K562 (cell line): ENCODE measurements at places on chromosomes 11 and 22. TPM values are rescaled to one million over a fixed set of nuclear protein-coding genes. Genes with fewer than 3 reads are reported as not detected.

Gene POU2AF3
- total RNA-seq = not detected in 2 replicates

Gene PDGFB
- total RNA-seq = 1.2 and 1.4 TPM in 2 replicates

Gene C11orf87
- total RNA-seq = not detected in 2 replicates

Gene UBQLNL
- 0.09 and 0.20 TPM in 2 replicates for total RNA-seq

DNA sequence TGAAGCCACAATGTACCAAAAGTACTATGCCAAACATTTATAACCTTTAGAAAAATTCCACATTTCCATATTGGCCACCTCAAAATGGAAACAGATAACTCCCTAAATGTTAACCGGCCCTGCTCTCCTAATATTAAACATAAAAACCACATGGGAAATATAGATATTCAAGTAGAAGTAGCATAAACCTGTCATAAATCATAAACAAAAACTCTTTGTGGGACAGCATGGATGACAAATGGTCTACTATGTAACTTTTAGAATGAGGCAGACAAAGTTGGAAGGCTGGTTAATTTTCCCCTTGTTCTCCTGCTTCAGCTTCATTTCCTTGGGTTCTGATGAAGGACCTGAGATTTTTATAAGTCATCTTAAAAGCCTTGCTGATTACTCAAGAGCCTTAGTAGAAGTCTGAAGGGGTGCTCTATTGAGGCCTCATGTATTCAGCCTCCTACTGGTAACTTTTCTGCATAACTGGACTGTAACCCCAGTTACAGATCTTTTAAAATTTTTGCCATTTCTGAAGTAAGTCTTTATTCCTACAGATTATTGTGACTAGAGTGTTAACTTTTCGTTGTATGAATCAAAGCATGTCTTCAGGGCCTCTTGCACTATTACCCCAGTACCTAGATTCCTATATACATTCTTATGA, 116.4 kb downstream of the STIM1 start:
- H3K27ac ChIP-seq = no peak overlapping the region
- peaks cover 4% of the 10 kb centered on the region; the same call in 1 of the 2 replicates for H3K4me1 ChIP-seq
- no peak overlapping the region for H3K4me3 ChIP-seq

DNA sequence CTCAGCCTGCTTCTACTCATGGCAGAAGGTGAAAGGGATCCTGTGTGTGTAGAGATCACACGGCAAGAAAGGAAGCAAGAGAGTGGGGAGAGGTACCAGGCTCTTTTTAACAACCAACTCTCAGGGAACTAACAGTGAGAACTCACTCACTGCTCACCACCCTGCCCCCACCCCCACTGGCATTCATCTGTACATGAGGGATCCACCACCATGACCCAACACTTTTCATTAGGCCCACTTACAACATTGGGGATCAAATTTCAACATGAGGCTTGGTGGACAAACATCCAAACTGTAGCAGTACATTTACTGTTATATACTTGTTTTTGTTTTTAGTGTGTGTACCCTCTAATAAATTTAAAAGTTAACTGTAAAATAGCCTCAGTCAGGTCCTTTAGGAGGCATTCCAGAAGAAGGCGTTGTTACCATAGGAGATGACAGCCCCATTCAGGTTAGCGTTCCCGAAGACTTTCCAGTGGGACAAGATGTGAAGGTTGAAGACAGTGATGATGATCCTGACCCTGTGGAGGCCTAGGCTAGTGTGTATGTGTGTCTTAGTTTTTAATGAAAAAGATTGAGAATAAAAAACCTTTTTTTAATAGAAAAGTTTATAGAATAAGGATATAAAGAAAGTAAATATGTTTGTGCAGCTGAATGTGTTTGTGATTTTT, 11.3 kb downstream of the CUL5 start:
- peaks cover 48% of the 10 kb centered on the region for H3K4me1 ChIP-seq
- no peak for DNase-seq
- no peaks in the 10 kb centered on the region for H3K27me3 ChIP-seq
- peak overlapping the region; percentile 84 for H3K27ac ChIP-seq

DNA sequence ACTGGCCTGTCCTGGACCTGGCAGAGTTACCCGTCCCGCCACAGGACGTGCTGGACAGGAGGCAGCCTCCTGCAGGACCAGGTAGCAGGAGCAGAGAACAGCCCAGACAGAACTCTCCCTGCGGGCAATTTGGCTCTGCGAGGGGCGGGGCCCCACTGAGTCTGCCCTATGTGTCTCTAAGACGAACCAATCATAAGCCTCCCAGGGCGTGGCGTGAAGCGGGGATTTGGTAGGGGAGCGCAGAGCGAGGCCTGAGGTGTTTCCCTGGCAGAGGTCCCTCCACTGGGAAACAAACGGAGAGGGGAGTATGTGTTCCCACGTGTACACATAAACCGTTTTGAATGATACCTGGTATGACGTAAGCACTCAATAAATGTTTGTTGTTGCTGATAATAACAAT, 7.4 kb downstream of the CD82 start:
- no peaks in the 10 kb centered on the region for H3K27me3 ChIP-seq
- no peak for DNase-seq
- no peak overlapping the region for H3K27ac ChIP-seq
- no peaks in the 10 kb centered on the region for H3K36me3 ChIP-seq
- H3K4me3 ChIP-seq = no peak overlapping the region

GRCh38 chr11:34653851-34654482, 33.1 kb downstream of the EHF start:
- H3K4me1 ChIP-seq = no peaks in the 10 kb centered on the region
- H3K36me3 ChIP-seq = no peaks in the 10 kb centered on the region
- H3K4me3 ChIP-seq = no peak overlapping the region
- peak; percentile 24 for DNase-seq
- H3K27me3 ChIP-seq = no peaks in the 10 kb centered on the region

GRCh38 chr22:40346185-40347118, at the start of gene ADSL:
ADSL (plus strand) TSS chr22:40346500; CDS start chr22:40346559, 59 bp downstream.
- DNase-seq = peak; percentile 84
- H3K4me1 ChIP-seq = peaks cover 5% of the 10 kb centered on the region
- H3K27ac ChIP-seq = peak within 1 kb of the TSS; percentile 76
- peaks cover 35% of the 10 kb centered on the region for H3K36me3 ChIP-seq
- peak within 1 kb of the TSS; percentile 73 for H3K4me3 ChIP-seq
- H3K27me3 ChIP-seq = no peaks in the 10 kb centered on the region

- peak overlapping the region; percentile 62 for H3K4me3 ChIP-seq
- H3K27me3 ChIP-seq = no peaks in the 10 kb centered on the region; the same call in 1 of the 2 replicates
- peak overlapping the region; percentile 65; the same call in 1 of the 3 replicates for H3K27ac ChIP-seq
- H3K36me3 ChIP-seq = no peaks in the 10 kb centered on the region
- peaks cover 4% of the 10 kb centered on the region; the same call in 2 of the 3 replicates for H3K4me1 ChIP-seq
These were observed 460 bp downstream of the ZC3H12C start for GRCh38 chr11:110093407-110094297.

- H3K4me1 ChIP-seq = no peaks in the 10 kb centered on the region
- peaks cover 33% of the 10 kb centered on the region for H3K27me3 ChIP-seq
- DNase-seq = no peak
- H3K27ac ChIP-seq = no peak overlapping the region
These were observed 25.0 kb downstream of the PARVG start for GRCh38 chr22:44205516-44206329.
